Occipital lobe (tissue), 3 donors: ENCODE measurements at places on chromosomes 3 and 15.

DNA sequence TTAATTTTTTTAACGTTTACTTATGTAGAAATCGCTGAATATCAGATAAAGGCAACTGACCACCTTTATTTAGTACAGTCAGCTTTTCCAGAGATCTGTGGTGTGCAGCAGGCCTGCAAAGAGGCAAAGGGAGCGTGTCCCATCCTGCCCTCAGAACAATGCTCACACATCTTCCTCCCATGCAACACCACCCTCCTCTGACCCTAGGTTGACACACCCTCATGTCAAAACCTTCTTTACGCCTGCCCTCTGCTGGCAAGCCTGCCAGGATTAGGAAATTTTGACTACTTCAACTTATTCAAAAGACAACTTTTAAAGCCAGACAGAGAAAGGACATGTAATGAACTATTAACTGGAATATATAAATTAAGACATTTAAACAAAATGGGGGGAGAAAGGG, 513.7 kb downstream of the FOXP1 start:
- DNase-seq, result no peak

GRCh38 chr15:63244399-63244798, 33.0 kb upstream of the APH1B start:
- DNase-seq, result no peak

DNA sequence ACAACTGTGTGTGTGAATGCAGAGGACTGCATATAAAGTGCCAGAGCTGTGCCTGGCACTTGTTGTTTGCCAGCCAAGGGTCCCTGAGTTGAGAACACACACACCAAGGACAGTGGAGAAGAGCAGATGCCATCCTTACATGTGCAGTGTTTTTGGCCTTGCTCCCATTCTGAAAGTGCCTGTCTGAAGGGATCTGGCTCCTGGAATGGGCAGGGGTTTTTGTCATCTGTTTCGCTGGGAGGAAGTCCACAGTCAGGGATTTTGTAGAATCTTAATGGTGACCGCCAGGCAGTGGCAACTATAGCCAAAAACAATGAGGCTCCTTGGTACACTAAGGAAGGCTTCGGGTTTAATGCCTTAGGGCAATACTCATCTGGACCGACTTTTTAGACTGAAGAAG, 63.7 kb downstream of the DUT start:
- DNase-seq, result no peak

DNA sequence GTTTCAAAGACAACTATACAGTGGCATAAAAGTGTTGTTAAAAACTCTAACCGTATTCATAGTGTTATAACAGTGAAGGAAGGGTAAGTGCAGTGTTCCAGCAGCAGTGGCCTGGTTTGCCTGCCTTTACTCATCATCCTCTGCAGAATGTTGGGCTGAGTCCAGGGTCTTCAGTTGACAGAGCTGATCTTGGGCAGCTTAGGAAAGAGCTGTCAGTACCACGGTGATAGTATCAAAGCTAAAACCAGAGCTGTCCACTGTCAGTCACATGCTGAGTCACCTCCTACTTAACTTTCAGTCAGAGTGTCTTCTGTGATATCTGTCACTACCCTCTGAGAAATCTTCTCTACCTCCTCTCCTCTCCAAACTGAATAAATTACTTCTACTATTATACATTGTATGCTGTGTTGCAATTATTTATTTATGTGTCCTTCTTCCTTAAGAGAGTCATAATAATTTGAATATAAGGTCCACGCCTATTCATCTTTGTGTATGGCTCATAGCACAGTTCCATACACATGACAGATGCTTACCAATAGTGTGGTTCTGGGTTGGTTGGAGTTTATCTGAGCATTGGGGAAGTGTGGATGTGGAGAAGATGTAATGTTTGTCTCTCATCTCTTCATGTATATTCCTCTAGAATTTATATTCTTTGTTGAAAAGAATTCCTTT, 242.1 kb downstream of the ZIC1 start:
- no peak for DNase-seq

GRCh38 chr3:141426404-141427034, 58.2 kb downstream of the ZBTB38 start:
- DNase-seq, result peak; percentile 47

DNA sequence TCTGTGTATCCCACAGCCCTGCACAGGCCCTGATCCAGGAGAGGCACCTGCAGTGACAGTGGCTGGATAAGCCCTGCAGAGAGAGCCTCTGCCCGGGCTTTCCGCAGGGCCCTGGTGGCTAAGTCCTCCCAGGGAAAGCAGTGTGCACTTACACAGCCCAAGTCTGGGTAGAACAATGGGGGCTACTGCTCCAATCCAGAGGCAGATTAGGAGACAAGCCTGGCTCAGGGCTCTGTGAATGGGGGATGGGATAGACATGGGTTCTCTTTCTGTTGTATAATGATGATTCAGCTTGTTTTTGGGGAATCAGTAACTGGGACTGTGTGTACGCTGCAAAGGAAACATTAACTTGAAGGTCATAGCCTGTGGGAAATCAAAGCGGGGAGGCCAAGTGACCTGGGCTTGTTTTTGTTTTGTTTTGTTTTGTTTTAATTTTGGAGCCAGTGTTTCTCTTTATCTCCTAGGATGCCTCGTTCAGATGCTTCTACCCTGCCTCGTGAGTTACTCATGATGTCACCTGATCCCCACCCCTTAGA, 4.1 kb upstream of the ALDH1L1 start:
- no peak for DNase-seq

DNA sequence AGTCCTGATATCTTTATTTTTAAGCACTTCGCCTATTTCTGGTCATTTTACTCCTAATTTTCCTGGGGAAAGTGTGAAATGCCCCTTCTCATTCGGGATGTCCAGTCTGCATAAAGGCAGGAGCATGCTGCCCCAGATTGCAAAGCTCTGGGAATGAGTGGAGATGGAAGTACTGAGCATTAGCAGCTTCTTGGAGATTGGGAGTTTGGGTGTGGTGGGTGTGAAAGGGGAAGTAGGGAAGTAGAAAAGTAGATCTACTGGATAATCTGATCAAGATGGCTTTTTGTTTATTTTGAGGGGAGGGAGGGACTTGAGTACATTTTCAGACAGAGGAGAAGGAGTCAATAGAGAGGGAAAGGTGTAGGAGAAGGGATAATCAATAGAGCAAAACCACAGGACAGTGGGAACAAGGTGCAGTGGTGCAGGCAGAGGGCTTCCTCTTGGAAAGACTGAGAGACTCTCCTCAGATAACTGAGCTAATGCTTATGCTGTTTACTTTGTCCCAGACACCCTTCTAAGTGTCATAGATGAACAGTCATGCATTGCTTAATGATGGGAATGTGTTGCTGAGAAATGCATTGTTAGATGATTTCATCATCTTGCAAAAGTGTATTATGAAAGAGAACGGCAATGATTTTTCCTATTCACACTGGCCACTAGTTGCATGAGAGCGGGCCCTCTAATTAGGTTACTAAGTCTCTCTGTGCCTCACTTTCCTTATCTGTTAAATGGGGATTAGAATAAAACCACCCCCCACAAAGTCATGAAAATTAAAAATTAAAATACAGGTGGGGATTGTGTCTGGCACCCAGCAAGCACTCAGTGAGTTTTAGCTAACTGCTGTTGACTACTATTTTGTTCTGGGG, 45.5 kb downstream of the PHLDB2 start:
- no peak for DNase-seq
